ENCODE measurements at places on chromosomes 5 and 9.

DNA sequence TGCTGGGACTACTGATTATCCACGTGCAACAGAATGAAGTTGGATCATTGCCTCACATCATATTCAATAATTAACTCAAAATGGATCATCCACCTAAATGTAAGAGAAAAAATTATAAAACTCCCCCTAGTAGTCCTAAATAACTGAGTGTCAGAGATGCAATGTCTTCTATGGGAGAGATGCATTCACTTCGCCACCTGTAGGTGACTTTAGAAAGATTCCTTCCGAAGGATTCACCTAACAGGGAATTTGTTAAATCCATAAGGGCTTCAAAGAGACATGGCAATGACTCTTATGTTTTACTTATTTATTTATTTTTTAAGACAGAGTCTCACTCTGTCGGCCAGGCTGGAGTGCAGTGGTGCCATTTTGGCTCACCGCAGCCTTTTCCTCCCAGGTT, 526.0 kb downstream of the MTRR start:
- no peak for DNase-seq

DNA sequence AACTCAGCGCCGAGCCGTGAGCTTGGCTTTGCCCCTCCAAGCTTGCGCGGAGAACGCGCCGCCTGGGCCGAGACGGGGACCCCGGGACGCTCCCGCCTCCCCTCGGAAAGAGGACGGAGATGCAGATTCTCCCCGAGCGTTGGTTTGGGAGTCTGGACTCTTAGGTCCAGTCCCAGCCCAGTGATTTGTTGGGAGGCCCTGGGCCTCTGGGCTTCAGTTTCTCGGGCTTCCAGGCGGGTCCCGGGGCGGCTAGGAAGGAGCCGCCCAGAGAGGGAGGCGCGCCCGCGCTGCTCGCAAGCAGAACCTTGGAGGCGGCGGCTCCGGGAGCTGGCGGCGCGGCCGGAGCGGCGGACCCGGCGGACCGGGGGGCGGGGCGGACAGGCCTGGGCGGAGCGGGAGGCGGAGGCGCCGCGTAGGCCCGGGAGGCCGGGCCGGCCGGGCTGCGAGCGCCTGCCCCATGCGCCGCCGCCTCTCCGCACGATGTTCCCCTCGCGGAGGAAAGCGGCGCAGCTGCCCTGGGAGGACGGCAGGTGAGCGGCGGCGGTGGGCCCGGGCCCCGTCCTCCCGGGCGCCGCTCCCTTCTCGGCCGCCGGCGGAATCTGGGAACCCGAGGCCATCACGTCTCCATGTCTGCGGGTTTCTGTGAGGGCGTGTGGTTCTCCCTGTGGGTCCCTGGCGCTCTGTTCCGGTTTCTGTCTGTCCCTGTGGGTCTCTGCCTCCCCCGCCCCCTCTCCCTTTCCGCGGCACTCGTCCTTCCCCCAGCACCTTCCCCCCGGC, at the start of gene B4GALT7:
Gene B4GALT7 (plus strand): TSS at position 402 of the 777 bp plus-strand sequence. CDS start 79 bp downstream, at position 481.
- DNase-seq: peak; percentile 56

DNA sequence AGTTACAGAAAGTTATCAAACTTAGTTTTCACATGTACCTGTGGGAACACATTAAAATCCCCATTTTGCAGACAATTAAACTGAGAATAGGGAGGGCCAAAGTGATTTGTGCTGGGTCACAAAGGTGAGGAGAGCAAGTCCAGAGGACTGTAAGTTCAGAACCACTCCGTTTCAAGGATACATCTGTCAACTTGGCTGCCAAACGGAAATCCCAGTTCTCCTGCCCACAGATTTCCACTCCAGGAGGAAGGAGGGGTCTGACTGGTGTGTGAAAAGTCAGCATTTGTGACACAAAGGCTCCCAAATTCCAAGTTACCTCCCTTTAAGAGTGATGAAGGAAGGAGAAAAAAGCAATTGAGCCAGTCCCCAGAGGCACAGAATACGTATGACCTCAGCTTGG, 42.3 kb downstream of the PRELID2 start:
- no peak for DNase-seq

- no peak for DNase-seq
These were observed 301.3 kb upstream of the IRX4 start for GRCh38 chr5:2184026-2184366.

- no peak for DNase-seq
These were observed 17.5 kb upstream of the INSYN2B start for GRCh38 chr5:169997798-169998197.

GRCh38 chr9:520302-520701, 305.6 kb downstream of the DOCK8 start:
- no peak for DNase-seq

DNA sequence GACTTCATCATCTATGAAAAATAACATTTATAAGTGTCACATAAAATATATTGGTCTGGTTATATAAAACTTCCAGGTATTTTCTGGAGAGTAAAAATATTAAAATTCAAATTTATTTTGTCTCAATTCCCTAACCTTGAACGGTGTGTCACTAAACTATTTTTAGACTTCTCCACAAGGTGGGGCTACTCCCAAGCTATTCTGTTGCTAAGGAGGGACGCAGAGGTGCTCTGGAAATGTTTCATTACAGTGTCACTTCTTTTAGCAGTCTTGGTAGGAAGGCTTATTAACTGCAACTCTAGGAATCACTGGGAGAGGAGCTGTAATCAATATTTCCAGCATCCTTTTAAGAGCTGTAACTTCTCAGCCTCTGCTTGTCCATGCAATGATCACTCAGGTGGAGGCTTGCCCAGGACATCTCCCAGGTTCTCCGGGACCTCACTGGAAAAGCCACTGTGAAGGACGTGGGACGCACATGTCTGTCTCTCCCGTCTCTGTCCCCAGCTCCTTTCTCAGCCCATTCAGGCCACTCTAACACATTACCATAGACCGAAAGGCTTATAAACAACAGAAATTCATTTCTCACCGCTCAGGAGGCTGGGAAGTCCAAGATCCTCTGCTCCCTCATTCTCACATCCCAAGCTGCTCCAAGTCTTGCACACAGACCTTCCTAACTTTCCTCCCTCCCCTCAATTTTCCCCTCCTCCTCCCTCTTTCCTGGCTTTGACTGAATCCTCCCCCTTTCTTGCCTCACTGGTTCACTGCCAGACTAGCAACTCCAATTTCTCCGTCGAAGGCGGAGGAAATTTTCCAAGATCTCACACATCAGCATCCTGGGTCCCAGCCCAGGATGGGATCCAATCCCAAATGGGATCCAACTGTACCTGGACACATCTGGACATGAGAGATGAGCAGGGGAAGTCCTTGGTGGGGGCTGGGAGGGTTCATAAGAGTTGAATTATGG, 32.7 kb upstream of the DNAH5 start:
- no peak for DNase-seq

- no peak for DNase-seq
These were observed 111.9 kb upstream of the TARS1 start for GRCh38 chr5:33328818-33329217.

DNA sequence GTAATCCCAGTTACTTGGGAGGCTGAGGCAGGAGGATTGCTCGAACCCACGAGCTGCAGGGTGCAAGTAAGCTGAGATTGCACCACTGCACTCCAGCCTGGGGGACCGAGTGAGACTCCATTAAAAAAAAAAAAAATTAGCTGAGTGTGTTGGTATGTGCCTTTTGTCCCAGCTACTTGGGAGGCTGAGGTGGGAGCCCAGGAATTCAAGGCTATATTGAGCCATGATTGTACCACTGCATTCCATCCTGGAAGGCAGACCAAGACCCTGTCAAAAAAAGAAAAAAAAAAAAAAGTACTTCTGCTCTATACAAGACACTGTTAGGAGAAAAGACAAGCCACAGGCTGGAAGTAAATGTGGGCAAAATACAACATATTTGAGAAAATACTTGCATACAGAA, 68.5 kb upstream of the FBXW11 start:
- DNase-seq: no peak

- DNase-seq: no peak
These were observed 150.9 kb downstream of the ADGRV1 start for GRCh38 chr5:90709323-90710155.

DNA sequence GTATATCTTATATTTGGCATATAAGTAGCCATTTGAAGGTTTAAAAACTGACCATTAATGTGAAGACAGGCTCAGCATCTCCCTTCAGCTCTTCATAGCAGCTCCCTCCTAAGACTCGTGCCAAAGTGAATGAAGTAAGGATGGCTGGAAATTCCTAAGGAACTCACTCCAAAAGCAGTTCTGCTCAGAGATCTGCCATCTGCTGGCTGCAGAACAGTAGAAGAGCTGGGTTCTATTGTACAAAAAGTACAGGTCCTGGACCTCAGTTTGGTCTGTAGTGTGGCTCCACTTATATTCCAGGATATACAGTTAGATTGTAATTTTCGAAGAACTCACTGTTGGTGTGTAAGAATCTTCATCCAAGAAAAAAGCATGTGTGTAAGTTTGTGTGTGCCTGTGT, 104.9 kb upstream of the RUSC2 start:
- no peak for DNase-seq
